ENCODE measurements at places on chromosomes 2 and 18.

- DNase-seq = no peak
These were observed 64.0 kb downstream of the WDR7 start for GRCh38 chr18:56715121-56715520.

DNA sequence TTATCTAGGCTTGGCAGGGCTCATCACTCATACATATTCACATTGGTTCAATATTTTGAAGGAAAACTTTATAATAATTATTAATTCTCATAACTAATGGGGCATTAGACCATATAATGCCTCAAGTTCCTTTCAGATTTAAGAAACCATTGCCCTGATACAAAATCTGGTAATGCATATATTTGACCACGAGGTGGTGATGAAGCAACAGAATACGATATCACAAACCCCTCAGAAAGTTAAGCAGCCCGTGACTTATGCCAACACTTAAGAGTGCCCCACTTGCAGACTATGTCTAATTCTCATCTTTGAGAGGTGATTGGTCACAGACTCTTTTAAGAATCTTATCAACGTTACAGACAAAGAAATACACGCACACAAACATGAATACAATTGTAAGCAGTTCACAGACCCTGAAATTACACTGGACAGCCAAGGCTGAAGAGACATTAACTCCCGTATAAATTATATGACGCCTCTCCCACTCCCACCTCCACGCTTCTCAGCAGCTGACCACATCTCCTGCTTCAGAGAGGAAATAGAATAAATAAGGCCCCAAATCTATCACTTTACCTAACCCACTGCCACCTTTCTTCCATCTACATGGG lies 20.7 kb upstream of the DNAH6 start:
- DNase-seq = no peak

GRCh38 chr2:65116645-65117044 lies 13.3 kb downstream of the RAB1A start:
- no peak for DNase-seq

DNA sequence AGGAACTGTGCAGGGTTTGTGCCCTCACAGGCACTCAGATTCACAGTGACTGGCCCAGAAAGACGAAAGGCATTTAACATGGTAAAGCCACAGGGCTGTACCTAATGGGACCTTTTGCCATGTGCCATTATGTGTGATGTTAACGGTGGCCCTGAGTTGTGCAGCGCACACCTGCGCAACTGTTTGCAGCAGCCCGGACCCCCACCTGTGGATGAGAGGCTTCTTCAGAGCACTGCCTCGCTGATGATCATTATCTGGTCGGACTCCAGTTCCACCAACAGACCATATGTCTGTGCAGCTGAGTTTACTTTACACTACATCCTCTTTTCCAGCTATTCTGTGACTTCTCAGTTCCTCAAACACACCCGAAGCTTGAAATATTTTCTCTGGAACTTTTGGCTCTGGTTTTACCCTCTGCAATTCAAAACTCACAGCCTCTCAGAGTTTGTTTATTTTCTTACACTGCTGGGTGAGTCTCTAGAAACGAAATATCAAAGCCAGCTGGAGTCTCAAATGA lies 35.6 kb upstream of the UBE2F start:
- no peak for DNase-seq

- no peak for DNase-seq
These were observed 56.9 kb downstream of the E2F6 start for GRCh38 chr2:11408959-11409571.

- no peak for DNase-seq
These were observed 51.0 kb upstream of the CTDP1 start for GRCh38 chr18:79628416-79629248.

DNA sequence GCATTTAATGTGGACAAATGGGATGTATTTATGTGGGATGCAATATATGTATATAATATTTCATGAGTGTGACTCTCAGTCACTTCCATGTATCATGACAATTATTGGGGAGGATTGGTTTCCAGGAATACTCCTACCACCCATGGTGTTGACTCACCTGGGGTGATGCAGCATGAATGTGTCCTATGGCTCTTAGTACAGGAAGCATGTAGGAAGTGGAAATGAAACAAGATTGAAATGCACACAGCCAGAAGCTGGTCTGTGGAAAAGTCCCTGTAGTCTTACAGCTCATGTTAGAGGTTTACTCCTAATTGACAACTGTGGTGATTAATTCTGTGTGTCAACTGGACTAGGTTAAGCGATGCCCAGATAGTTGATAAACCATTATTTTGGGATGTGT lies 89.3 kb upstream of the HAAO start:
- DNase-seq = no peak

DNA sequence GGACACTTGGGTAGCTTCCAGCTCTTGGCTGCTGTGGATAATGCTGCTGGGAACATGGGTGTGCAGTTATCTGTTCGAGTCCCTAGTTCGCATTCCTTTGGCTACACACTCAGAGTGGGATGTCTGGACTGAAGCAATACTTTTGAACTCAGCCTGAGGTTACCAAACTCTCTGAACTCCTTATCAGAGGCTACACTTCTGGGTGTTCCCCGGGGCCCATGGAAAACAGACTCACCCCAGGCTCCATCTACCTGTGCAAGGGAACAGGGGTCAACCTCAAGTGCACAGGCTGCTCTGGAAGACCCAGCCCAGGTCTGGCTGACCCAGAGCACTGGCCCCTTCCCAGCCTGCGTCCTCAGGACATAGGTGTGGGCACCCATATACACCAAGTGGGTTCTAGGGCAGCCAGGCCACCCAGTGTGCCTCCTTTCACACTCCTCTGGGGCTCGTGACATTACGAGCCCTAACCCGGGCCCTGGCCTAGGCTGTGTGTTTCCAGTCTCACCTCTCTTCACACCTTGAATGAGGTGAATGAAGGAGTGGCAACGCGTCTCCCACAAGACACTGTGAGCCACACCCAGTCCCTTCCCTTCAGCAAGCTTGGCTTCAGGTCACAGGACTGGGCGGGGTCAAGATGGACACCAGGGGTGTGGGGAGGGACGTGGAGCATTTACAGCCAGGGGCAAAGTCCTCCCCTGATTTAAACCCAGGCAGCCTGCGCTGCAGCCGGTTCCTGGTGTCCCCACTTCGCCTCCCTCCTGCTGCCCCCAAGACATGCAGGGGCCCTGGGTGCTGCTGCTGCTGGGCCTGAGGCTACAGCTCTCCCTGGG lies at the start of gene ALPI:
Gene ALPI, plus strand, starts transcription at position 728 of the 830 bp plus-strand sequence. Its CDS starts 47 bp downstream, at position 775.
- no peak for DNase-seq

- DNase-seq = no peak
These were observed 64.0 kb upstream of the ZNF516 start for GRCh38 chr18:76558881-76559667.

GRCh38 chr2:171391532-171391931 lies 42.3 kb downstream of the METTL8 start:
- DNase-seq = no peak

DNA sequence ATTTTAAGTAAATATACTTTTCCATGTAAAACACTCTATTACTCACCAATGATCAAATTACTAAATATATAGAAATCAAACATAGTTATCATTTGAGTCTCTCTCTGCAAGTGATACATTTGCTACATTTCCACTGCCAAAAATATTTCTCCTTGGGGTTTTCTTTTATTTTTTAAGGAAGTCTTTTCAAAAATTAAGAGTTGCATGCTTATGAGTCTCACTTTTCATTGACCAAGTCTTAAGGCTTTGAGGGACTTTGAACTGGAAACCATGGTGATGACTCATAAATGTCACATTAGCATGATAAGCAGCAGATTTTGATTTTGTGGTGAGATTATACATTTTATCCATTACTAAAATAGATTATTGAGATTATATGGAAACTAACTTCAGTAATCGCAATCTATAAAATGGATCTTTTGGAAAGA lies 152.9 kb downstream of the FAM124B start:
- no peak for DNase-seq

DNA sequence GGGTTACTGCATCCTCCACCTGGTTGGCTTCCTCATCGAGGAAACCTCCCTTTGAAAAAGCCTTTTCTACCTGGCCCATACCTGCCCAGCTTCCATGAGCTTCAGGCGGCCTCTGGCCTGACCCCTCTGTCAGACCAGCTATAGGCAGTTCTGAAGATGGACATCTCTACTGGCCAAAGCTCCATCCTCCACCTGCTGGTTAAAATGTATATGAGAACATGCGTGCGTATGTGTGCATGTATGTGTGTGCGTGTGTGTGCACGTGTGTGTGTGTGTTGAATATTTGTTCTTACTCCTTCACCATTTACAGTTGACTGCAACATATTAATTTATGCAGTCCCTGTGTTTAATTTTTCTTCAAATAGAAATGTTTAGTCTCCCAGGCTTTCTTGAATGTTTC lies 642.4 kb upstream of the RAB6C start:
- DNase-seq = no peak

DNA sequence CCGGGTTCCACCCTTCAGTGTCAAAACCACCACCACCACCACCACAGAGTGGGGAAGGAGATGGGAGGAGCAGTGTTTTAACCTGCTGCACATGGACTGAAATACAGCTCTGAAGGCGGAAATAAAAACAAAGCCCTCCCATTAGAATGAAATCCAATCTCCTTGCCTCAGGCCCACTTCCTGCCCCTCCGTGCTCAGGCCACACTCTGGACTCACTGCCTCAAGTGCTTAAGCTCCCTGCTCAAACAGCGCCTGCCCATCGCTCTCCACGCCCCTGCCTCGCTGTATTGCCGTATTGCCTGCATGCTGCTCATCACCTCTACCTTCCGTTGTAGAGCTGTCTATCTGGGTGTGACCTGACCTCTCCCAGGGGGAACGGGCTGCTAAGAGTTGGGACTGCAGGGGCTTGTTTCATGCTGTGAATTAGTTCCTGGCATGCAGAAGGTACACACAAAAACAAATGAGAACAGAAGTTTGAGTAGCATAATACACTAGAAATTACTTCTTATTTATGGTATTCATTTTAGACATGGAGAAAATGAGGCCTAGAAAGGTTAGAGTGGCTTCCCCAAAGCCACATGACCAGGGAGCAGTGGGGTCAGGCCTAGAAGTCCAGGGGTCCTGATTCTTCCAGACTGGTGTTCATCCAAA lies 31.6 kb upstream of the NEB start:
- no peak for DNase-seq

DNA sequence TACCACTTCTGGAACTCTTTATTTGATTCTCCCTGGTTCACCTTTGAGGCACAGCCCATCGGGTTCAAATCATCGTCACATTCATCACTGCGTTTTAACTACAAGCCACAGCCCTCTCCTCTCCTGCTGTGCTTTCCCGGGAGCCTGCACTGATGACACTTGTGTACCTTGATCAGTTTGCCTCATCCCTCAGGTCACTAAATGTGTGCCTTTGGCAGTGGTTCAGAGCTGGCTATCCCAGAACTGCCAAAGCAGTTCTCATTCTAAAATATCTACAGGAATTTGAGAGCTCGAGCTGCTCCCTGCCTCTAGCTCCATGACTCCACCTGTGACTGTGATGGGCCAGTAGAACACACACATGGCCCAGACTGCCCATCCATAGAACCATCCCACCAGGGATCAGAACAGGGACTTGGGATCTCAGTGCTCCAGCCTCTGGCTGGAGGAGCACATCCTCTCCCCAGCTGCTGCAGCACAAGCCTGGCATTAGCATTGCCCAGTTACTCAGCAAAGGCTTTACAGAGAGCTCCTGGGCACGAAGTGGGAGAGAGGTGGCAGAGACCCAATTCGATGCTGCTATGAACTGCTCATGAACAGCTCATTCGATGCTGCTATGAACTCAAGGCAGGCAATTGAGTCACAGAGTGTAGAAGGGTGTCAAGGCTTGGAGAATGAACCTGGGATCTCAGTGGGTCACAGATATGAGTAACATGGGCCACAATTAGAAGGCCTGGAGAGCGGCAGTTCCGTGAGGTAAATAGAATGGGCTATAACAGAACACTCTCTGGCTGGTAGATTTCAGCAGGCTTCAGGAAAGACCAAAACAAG lies 41.9 kb downstream of the EVA1A start:
- DNase-seq = no peak

DNA sequence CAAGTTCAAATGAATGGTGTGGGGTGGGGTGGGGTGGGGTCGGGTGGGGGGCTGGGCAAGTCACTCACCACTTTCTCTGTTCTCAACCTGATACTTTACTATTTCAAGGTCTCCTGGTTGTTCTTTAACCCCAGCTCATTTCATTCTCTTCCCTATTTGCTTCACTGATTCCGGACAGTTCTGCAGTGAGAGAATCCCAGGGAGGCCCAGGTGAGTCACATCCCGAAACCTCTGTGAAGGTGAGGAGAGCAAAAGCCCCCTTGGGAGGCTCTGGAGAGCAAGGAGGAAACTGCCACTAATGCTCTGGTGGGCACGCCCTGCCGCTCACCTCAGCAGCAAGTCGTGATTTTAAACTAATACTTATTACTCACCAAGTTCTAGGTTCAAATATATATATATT lies 8.9 kb downstream of the EDAR start:
- DNase-seq = no peak

DNA sequence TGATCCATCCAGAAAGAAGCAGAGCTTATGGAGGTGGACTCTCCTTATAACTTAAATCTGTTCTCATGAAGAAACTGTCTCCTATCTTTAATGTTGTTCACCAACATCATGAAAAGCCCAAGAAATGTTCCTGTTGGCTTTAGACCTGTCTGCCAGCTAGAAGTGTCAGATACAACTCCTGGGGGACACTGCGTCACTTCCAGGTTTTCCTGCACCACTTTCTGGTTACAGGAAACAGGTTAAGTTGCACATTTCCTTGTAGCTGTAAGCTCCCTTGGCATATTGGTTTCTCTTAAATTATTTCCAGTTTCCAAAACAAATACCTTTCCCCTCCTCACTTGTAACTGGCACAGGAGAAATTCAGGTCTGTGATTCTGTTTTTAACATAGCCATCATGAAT lies 2.9 kb downstream of the CEP68 start:
- no peak for DNase-seq

- DNase-seq = no peak
These were observed 33.7 kb downstream of the YES1 start for GRCh38 chr18:778194-778927.

GRCh38 chr18:37393945-37394609 lies 171.5 kb downstream of the CELF4 start:
- no peak for DNase-seq

DNA sequence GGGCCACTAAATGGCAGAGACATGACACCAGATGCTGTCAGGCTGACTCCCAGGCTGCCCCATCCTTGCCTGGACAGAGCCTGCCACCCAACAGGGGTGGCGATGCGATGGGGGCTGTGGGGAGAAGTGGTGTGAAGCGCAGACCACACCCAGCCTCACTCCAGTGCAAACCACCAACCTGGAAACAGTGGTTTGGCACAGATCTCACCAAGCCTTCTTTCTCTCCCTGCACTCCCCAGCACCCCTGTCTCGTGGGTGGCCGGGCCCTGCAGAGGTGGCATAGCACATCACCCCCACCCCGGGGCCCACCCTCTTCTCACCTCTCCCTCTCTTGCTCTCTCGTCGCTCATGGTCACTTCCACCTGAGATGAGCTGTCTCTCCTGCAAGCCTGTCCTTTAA lies 32.6 kb downstream of the CIB4 start:
- DNase-seq = no peak

DNA sequence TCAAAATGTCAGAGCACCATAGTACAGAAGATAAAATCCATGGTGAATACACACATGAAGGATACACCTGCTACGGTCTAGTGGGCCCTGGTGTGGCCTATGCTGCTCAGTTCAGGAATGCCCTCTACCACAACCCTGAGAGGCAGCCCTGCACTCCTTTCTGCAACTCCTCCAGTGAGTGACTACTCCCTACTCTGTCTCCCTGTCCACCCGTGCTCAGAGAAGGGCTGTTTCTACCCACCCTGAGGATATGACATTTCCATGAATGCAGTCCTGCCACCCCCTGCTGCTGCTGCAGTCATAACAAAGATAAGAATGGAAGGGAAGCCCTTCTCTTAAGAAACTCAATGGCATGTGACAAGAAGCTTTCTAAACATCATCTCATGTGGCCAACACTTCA lies 137.0 kb downstream of the EN1 start:
- no peak for DNase-seq

GRCh38 chr2:203650860-203651613 lies 55.4 kb upstream of the CD28 start:
- DNase-seq = no peak
